ENCODE measurements at places on chromosomes 6 and 20.

GRCh38 chr6:44849806-44850205, 462.3 kb downstream of the CDC5L start:
- DNase-seq = no peak

DNA sequence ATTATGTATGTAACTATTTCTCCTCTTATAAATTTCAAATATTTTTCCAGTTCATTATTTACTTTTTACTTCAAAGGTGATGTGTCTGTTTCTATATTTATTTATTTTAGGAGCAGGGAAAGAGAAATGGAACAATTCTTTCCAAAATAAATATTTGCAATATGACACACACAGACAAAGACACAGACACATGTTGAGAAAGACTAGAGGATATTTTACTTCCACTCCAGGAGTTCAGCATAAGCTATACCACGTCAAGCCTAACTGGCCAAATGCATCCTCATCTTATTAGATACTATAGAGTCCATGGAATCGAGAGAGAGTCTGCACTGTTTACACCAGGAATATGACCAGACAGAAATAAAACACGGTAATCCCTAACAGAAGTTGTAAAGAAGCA, 13.3 kb downstream of the RALGAPA2 start:
- no peak for DNase-seq

DNA sequence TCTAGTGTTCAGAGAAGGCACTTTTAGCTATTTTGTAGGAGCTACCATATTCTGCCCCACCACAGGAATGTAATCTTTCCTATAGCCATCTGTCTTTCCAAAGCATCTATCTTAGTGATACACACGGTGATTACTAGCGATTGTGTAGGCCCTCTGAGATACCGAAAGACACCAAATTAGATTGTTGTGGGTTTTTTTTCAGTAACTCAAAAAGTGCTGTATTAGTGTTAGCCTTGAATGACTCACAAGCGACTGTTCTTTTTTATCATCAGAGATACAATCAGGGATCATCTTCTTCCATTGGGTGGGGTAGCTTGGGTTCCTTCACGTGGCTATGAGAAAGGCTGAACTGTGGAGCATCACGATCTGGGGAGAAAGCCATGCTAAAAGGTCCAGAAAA, 160.2 kb downstream of the MTFR2 start:
- DNase-seq = no peak

GRCh38 chr6:7108964-7109836, 1.4 kb downstream of the RREB1 start:
- DNase-seq = peak; percentile 23

DNA sequence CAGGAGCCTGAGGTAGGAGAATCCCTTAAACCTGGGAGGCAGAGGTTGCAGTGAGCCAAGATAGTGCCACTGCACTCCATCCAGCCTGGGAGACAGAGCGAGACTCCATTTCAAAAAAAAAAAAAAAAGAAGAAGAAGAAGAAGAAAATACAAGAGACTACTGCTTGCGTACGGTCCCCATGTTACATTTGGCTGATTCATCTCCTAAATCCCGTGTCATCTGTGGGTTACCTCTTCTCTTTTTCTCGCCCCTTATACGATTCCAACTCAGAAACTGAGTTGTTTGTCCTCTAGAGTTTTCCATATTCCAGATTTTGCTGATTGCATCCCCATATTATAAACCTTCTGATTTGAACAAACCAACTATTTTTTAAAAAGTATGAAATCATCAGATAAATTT, 62.4 kb upstream of the NELFCD start:
- DNase-seq = no peak

DNA sequence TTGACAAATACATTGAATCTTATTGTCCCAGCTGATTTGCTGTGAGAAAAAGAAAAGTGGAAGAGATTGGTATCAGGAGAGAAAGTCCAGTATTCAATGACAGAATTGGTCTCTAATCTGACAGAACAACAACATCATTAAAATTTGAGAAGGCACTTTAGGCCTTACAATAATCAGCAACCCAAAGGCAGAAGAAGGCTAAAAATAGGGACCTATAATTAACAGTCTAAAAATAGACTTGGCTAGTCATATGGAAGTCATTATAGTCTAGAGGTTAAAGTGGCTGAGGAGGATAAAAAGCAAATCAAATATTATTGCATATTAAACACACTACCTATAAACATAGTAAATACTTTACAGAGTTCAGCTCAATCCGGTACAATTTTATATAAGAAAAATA, 393.6 kb upstream of the JAG1 start:
- no peak for DNase-seq

DNA sequence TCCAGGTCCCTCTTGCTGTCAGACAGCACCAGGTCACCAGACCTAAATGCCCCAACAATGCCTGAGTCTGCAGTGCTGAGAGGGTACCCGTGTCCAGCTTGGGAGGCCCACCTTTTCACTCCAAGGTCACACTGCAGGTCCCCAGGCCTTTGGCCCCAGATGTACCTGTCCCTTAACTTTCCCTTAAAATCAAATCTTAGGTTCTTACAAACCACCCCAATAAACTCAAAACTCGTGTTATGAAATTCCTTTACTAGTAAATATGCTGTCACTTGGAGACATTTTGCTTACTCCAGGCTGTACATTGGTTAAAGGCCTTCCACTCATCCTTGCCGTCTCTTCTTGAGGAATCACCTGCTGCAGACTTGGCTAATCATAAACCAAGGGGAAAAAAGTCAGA, 165.7 kb upstream of the RREB1 start:
- DNase-seq = no peak

DNA sequence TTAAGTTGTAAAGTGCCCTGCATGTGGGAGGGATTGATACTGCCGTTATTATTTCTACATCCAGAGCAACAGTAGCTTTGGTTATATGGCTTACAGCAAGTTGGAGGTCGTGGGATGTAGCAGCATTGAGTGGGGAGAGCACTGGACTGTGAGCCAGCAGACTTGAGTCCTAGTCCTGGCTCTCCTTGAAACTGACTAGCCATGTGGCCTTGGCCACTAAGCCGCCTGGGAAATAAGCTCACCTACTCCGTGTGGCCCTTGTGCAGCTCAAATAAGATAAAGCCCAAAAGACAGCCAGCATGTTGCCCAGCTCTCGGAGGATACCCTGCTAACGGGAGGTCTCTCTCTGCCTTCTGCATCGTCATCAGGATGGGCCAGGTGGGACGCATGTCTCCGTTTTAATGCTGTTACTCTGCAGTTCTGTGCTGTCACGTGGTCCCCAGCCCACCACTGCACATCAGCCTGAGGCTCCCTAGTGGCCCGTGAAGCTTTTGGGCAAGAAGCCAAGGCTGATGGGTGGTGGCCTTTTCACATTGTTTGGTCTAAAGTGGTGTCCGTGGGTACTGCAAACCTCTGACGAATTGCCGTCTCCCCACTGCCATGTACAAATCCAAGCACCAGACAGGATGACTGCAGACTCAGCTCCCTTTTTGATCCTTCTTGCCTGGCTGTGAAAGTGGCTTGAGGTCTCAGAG, 7.9 kb downstream of the EPB41L1 start:
- no peak for DNase-seq

DNA sequence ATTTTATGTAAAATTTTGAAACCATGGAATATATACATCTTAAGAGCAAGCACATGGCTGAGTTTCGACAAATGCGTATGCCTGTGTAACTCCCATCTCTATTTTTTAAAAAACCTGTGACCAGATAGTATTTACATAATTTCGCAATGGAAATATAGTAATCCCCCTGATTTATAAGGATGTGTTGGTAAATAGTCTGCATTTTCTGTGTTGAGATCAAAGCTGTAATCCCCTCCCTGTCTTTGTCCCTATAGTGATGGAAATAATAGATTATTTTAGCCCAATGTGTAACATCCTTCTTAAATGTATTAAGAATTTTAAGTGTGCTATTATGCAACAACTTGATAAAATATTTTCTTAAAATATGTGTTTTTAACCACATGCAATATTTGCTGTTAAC, 267.3 kb downstream of the CDKAL1 start:
- DNase-seq = no peak

DNA sequence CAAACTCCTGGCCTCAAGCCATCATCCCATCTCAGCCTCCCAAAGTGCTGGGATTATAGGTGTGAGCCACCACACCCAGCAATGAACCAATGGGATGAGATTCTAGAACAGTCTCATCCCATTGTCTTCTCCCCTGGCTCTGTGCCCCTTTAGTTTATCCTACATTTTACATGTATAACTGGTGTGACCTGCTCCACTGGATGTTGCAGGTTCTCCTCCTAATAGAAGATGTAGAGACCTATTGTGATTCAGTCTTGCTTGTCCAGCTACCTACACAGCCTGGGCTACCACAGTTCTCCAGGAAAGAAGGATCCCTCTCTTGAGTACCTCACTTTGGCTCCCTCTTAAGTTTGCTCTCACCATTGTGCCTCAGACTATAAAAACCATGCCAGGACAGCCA, 2.0 kb upstream of the FKBPL start:
- DNase-seq = no peak

GRCh38 chr6:122472022-122472340, 374 bp upstream of the SERINC1 start:
- no peak for DNase-seq

GRCh38 chr6:93894521-93894920, 475.2 kb upstream of the EPHA7 start:
- DNase-seq = no peak

DNA sequence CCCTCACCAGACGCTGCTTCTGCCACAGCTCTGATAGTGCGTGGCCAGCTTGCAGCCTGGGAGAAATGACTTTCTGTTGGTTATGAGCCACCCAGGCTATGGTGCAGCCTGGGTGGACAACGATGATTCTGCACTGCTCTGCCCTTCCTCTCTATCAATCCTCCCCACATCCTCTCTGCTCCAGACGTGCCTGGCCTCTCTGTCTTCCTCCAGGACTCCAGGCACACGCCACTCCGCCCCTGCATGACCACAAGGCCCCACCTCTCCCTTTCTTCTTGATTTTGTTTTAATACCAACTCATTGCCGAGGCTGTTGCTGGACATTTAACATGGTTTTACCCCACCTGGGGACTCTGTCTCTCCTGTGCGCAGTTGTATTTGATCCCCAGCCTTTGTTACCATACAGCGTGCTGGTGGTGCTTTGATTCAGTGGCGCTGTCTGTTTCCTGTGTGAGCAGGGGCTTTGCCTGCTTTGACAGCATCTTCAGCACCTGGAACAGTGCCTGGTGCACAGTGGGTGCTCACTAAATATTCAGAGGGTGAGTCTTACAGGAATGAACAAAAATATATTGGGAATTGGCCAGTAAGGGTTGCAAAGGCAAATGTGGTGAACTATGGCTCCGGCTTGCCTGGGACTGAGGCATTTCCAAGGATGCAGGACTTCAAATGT, 280.9 kb downstream of the CDH26 start:
- no peak for DNase-seq

- peak; percentile 27 for DNase-seq
Observed at GRCh38 chr20:32483351-32484224, 101.5 kb downstream of the NOL4L start.

- DNase-seq = no peak
Observed at GRCh38 chr6:14540276-14540675, 422.7 kb downstream of the CD83 start.

DNA sequence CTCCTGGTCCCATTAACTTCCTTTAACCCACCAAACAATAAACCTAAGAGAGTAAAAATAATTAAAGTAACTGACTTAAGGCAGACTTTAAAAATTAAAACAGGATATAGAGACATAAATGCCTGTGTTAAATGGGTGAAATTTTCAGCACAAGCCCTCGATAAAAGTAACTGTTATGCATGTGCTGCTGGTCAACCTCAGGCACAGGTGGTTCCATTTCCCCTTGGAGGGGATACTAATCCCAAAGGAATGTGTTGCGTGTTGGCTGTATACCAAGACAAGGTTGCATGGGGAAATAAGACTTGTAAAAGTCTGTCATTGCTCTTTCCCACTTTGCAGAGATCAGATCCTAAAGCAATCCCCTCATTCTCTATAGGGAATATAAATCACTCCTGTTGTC, 25.8 kb downstream of the HLA-A start:
- no peak for DNase-seq

DNA sequence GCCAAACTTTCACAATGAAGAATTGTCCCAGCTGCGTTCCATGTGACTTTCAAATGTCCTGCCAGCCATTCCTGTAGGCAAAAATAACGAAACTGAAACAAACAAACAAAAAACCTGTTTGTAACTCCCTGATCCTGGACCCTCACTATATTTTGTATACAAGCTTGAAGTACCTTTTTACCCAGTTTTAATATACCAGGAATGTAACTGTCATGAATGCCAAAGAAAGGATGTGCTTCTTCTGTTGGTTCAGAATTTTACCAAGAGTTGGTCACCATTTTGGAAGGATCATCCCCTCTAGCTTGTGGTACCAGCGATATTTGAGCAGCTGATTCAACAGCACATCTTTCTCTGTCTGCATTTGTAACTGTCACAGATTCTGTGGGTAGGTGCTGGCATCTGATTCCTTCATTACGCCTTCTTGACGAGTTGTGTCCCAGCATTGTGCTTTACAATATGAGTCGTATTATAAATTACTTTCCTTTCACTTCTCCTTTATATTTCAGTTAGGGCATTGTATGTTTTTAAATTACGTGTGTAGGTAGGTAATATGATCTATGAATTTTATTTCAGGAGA, 93.9 kb downstream of the DLGAP4 start:
- no peak for DNase-seq

GRCh38 chr6:149364557-149364956, 35.5 kb upstream of the SUMO4 start:
- DNase-seq = no peak

GRCh38 chr20:51404297-51405060, 138.0 kb downstream of the NFATC2 start:
- peak; percentile 89 for DNase-seq

DNA sequence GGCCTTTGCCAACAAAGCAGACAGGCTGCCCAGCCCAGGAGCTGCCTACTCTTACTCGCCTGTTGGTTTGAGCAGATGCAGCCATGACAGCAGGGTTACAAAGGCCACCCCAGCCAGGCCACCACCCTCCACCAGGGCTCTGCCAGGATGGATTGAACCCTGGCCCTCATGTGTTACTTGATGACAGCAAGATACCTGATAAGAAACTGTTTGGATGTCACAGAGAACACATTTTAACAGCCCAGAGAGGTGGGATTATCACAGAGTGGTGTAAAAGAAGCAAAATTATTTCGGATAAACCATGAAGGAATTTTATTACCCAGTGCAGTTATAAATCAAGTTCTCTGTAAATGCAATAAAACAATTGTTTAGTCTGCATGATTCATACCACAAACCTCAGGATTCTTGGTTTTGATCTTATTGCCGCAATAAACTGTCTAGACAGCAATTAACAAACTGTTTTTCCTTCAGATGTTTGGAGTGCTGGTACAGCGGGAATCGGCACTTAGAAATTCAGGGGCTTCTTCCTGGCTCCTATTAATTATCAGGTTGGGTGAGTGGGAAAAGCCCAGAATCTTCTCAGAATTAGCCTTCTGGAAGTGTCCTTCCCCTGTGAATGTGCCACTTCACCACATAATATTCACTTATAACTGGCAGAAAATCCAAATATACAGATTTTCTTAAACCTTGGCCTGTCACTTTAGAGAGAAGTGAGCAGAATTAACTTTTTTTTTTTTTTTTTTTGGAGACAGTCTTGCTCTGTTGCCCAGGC, 58.0 kb upstream of the SALL4 start:
- no peak for DNase-seq

All from T-helper 1 cell (primary cell).